ENCODE measurements at places on chromosomes 16 and 17.

DNA sequence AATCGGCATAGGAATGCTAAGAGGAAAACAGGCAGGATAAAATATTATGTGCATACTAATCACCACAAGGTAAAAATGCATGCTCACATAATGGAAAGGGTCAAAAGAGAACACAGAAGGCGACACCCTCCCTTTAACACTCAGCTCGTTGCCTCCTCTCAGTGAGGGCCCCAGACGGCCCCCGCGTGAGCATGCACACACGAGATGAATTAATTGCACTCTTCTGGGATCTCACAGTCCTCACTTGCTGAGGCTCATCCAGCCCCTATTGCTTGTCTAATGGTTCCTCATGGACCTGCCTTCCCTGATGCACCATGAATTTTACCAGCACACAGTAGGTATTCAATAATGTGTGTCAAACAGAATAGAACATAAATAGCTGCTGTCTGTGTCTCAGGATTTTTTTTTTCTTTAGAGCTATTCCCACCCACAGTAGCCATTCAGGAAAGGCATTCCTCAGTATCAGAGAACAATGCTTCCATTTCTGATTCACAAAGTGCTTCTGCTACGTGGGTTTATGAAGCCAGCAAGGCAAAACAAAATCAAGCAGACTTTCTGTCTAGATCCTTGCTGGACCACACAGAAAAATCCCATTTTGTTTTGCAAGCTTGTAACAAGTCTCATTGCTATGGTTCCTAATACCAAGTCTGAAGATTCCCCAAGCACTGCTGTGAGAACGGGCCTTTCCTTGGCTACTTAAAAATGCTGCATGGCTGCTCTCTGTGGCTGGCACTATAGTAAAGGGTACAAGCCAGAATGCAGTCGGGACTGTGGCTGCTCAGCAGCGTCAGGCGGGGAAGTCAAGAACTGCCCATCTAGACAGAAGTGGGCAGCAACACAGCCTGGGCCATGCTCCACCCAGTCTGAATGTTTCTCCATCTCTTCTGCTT is 43.6 kb downstream of the TOM1L2 start:
- DNase-seq: peak; percentile 65

- peak; percentile 61 for DNase-seq
Observed at GRCh38 chr17:42554250-42555121, 1.8 kb downstream of the HSD17B1 start.

GRCh38 chr17:73924909-73925186 is 278.6 kb upstream of the RPL38 start:
- no peak for DNase-seq

DNA sequence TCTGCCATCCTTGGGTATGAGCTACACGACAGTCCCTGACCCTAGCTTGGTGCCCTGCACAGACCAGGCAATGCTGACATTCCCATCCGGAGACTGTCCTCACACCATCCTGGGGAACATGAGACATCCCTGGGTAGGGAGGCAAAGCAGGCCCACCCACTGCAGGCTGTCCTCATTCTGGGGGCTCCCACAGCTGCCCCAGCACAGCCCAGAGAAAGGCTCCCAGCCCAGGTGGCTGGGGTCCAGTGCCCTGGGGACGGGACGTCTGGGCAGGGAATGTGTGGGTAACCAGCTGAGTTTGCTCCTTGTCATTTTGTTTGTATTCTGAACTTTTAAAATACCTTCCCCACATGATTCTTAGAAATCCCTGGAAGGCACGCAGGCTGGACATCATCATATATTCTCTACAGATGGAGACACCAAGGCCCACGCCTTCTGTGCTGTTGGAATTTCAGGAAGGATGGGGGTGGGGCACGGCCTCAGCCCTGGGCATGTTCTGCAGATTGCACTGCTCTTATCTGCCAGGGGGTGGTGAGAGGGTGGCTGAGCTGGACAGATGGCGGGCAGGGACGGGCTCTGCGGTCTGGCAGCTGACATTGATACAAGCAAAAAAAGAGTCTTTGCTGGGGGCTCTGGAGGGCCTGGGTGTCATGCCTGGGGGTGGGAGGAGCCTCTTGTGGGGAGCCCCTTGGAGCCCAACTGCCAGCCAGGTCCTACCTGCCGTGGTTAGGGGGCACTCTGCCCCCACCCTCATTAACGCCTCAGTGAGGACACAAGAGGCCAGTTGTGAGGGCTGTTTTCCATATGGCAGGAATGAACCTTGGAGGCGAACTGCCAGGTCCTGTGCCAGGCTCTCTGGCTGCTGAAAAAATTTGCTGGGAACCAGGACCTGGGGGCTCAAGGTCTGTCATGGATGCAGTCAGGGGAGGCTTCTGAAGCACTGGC is 28.4 kb downstream of the LRRC75A start:
- DNase-seq: no peak

- DNase-seq: no peak
Observed at GRCh38 chr16:69219279-69219678, 32.3 kb downstream of the SNTB2 start.

DNA sequence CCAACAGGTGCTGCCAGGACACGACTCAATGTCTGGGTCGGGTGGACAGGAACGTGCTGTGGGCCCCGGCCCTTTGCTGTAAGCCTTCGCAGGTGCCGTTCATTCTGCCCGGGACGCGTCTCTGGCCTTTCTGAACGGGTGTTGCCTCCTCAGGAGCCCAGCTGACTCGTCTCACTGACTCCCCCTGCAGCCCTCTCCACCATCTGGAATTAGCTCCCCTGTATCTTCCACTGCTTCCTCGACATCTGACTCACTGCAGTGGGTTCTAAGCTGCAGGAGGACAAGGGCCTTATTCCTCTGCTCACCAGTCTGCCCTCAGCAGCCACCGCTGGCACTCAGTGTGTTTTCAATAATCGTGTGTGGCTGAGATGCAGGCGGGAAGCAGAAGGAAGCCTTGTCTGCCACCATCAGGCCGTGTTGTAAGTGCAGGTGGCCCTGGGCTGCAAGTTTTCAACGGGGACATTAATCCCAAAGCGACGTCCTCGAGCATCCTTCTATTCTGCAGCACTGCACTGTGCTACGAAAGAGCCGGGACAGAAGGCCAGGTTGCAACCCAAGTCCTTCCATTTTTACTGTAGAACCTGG is 256.2 kb downstream of the FOXL1 start:
- no peak for DNase-seq

- DNase-seq: no peak
Observed at GRCh38 chr16:31274831-31275816, 15.3 kb downstream of the ITGAM start.

DNA sequence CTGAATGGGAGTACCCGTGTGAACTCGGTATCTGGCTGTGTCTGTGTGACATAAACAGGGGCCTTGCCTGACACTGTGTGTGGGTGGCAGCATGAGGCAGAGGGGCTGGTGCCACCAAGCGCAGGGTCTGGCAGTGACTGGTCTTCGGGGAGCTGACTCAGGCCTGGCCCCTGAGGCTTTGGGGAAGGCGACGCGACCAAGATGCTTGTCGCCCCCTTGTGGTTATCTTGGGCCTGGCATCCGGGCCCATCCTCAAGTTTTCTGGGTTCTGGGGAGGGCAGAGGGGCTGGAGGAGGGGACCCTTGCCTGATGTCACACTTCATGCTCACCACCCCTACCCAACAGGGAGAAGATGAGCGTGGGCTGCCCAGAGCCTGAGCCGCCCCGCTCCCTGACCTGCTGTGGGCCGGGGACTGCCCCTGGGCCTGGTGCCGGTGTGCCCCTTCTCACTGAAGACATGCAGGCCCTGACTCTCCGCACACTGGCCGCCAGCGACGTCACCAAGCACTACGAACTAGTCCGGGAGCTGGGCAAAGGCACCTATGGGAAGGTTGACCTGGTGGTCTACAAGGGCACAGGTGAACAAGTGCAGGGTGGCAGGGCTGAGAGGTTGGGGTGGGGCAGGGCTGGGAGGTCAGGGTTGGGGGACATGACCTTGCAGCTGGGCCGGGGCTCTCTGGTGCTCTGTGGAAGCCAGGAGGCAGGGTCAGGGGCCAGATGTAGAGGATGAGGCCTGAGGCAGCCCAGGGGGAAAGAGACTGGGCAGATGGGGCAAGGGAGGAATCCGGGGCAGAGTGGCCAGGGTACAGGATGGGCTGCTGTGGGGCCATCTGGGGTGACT is 24.9 kb downstream of the SBK1 start:
- DNase-seq: no peak

DNA sequence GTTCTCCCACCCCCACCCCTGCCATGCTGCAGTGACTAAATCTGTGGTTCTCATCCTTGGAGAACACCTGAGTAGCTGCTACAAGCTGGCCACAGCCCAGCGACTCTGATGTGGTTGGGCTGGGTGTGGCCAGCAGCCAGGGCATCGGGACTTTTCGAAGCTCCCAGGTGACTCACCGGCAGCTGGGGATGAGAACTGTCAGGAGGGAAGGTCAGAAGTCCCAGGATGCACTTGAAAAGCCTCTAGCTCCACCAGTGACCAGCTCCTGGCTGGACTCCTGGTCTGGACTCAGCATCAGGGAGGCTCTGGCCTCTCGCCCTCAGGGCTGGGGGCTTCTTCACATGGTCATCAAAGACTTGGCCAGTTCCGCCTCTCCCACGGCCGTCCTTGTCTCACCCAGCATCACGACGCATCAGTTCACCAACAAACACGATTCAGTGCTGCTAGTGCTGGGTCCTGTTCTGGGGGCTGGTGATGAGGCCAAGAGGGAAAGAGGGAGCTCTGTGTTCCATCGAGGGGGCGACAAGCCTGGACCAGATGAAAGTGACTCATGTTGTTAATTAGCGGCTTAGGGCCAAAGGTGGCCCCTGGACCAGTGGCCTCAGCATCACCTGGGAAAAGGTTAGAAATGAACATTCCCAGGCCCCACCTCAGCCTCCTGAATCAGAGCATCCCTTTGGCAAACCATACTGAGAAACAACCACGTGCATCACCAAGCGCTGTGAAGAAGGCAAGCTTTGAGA is 3.9 kb upstream of the C17orf99 start:
- no peak for DNase-seq

- DNase-seq: peak; percentile 82
Observed at GRCh38 chr17:75764711-75765421, at the start of gene GALK1. TSS of gene GALK1 (minus strand) at chr17:75765192. CDS start at chr17:75765136, 56 bp downstream.

DNA sequence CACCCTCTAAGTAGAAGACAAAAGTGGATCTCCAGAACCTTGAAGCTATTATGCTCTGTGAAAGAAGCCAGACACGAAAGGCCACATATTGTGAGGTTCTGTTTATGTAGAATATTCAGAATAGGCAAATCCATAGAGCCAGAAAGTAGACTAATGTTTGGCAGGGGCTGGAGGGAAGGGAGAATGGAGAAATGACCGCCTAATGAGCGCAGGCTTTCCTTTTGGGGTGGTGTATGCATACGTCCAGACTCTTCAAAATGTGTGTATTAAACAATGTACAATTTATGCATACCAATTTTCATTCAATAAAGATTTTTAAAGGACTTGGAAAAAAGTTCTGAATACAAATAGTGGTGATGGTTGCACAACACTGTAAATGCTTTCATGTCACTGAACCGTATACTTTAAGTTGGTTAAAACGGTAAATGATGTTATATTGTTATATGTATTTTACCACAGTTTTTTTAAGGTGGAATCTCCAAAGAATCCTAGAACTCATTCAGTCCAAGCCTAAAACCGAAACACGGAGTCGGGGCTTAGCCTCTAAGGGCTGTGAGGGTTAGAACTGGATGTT is 397.4 kb downstream of the SOX9 start:
- DNase-seq: no peak

DNA sequence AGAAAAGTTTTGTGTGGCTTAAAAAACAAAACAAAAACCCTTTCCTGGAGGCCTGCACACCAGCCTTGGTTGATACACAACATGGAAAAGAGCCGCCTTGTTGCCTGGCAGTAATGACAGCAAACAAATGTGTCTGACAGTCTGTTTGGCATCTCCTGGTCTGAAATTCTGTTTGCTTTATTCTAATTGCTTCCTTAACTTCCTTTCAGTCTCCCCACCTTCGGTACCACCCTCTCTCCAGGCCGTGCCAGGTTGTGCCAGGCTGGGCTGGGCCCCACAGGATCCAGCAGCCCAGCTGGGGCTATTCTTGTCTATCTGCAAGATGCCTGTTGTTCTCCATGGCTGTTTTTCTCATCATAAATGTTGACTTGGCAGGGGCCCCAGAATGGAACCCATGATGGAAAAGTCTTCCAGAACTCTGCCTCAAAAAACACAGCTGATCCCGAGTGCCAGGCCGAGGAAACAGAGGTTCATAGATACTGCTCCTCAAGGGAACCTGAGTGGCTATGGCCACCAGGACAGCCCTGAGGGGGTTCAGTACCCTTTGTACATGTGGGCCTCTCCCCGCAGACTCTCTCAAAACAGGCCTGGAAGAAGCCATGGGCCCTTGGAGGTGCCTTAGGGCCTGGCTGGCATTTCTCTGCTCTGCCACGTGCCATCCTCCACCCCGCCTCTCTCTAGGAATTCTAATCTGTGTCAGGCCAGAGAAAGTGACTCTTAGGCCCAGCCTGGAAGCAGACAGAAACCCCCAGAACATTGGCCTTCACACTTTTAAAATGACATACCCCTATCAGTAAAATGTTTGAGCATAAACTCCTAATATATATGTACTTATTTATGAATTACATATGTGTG is 50.5 kb downstream of the YPEL2 start:
- peak; percentile 78 for DNase-seq

- no peak for DNase-seq
Observed at GRCh38 chr17:17305281-17305801, 2.2 kb downstream of the NT5M start.

GRCh38 chr17:19359856-19360255 is 2.7 kb downstream of the B9D1 start:
- DNase-seq: no peak

Measured in nucleus accumbens (tissue), 56 donors.